Hematopoietic multipotent progenitor cell (in vitro differentiated cells): ENCODE measurements at places on chromosomes 7 and 10.

- no peak for DNase-seq
Measured at GRCh38 chr7:158495786-158496185, 91.8 kb downstream of the PTPRN2 start.

DNA sequence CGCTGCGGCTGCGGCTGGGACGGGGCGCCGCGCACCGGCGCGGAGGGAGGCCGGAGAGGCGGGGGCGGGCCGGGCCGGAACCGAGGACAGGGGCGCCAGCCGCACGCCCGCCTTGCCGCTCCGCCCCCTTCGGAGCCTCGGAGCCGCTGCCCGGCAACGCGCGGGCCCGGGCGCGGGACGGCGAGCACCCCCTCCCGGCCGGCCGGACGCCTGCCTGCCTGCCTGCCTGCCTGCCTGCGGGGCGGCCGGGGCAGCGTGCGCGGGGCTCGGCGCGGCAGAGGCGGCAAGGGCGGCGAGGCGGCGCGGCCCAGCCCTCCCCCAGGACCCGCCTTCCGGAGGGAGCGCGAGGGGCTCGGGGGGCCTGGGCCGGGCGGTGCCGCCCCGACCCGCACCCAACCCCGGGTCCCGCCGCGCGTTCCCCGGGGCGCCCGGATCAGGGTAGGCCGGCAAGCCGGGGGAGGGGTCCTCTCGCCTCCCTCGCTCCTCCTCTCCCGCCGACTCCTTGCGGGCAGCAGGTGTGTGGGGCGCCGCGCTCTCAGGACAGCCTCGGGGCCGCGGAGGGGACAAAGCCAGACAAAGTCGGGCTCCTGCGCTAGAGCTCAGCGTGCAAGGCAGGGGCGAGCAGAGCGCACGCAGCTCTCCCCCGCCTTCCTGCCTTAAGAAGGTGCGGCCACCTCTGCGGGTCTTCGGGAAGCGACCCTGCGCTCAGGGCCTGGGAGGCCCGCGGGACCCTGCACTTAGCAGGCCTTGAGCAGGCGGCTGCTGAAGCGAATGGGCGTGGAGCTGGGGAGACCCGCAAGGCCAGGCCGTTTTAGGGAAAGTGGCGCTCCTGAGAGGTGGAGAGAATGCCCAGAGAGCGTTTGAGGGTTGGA lies at the start of gene KIAA1549:
Gene KIAA1549 (minus strand): TSS at position 58 of the 872 bp plus-strand sequence. CDS start 120 bp downstream, outside the sequence.
- peak; percentile 7 for DNase-seq

- DNase-seq = no peak
Measured at GRCh38 chr7:915291-916218, 38.9 kb downstream of the ADAP1 start.

- no peak for DNase-seq
Measured at GRCh38 chr7:44057181-44057848, 8.1 kb downstream of the PGAM2 start.

DNA sequence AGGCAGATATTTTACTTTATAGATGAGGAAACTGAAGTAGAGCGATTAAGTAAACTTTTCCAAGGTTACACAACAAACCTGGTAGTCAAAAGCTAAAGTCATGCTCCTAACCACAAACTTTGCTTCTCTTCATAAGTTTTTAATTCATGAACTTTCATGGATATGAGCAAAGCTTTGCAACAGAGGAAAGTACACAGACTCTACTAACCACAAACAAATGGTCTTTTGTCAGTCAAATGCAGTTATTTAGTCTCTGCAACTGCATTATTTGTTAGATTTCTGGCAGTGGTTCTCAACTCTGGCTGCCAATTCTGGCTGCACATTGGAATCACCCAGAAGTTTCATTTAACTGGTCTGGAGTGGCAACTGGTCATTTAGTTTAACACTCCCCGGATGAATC lies 140.6 kb upstream of the TMEM168 start:
- no peak for DNase-seq

DNA sequence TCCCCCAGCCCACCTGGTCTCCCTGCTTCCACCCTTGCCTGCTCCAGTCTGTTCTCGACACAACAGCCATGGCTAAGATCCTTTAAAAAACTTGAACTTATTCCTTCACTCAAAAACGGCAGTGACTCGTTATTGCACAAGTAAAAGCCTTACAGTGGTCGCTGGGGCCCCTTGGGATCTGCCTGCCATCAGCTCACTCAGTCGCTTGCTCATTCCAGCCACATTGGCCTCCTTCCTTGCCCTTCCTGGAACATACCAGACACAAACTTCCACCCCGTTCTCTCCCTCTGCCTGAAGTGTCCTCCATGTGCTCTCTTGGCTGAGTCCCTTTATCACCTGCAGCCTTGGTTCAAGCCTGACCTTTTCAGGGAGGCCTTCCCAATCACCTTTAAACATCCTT lies 4.7 kb downstream of the CCNY start:
- DNase-seq = no peak

GRCh38 chr7:143514487-143514886 lies 36.8 kb downstream of the TAS2R41 start:
- DNase-seq = no peak

DNA sequence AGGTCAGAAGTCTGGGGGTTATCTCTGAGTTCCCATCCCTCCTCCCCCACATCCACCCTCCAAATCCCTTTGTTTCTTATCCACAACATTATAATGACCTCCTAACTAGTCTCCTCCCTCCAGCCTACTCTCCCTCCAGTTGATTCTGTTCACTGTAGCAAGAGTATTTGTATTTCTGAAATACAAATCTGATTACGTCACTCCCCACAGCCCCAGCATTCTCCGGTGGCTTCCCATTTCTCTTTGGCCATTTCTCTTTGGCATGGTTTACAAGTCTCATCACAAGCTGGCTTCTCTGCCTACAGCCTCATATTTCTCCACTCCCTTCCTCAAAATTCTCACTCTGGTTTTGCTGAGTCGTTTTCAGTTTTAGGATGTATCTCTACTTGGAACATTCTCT lies 24.6 kb upstream of the MRPS33 start:
- DNase-seq = no peak

GRCh38 chr7:156703773-156704482 lies 63.4 kb downstream of the RNF32 start:
- DNase-seq = no peak

GRCh38 chr10:89867964-89868363 lies 166.6 kb downstream of the KIF20B start:
- DNase-seq = no peak

- DNase-seq = no peak
Measured at GRCh38 chr10:12438919-12439692, 89.8 kb downstream of the CAMK1D start.

GRCh38 chr10:49172061-49172776 lies 16.0 kb downstream of the TMEM273 start:
- no peak for DNase-seq

DNA sequence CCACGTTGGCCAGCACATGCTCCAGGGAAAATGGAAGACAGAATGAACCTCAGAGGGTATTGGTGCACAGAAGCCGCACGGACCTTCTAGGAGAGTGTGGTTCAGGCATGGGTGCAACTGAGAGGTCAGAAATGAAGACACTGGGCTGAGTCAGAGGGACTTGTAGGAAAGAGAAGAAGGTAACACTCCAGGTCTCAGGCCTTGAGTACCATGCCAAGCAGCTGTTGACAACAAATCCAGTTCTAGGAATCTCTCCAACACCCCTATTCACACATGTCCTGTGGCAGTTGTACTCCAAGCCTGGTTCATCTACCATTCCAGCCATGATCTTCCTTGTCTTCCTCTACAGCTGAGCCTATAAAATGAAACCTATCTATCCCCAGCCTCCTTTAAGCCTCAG lies 251.6 kb downstream of the USP6NL start:
- no peak for DNase-seq

DNA sequence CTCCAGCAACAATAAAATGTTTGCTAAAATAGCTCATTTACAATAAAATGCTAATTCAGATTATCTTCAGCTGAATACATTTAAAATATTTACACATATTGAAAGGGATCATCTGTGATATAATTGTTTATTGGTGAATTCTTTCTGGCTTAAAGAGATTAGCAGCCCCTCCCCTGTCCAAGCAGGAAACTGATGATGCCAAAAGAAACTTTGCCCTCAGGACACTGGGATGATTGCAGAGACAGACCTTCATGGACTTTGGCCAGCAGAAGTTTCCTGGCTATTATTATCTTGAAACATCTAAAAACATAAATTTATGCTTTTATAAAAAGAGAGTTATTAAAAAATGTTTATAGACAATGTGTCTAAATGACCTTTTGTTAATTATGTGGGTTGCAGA lies 764.9 kb upstream of the MBL2 start:
- no peak for DNase-seq

GRCh38 chr7:44575054-44575453 lies 1.3 kb upstream of the DDX56 start:
- no peak for DNase-seq

GRCh38 chr7:134995239-134996096 lies 9.2 kb downstream of the AGBL3 start:
- no peak for DNase-seq

DNA sequence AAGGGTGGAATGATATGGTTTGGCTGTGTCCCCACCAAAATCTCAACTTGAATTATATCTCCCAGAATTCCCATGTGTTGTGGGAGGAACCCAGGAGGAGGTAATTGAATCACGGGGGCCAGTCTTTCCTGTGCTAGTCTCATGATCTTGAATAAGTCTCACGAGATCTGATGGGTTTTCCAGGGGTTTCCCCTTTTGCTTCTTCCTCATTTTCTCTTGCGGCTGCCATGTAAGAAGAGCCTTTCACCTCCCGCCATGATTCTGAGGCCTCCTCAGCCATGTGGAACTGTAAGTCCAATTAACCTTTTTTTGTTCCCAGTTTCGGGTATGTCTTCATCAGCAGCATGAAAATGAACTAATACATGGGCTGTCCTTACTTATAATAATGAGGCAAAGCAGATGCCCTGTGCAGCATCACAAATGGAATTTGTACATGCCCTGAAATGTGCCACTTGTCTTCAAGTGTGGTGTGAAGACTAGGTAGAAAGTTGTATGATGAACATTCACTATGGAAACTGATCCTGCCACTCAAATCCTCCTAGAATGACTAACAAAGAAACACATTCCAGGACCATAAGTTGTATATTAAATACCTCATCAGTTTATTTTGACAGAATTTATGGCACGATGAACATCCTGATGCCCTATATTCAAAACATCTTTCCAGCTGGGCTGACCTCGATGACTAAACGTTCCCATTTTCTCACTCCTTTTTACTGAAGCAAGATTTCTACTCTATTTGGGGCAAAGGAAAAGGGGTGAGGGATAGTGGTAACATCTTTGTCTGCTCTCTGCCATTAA lies 122.8 kb upstream of the CTTNBP2 start:
- no peak for DNase-seq

GRCh38 chr10:70552586-70552985 lies 50.0 kb downstream of the PRF1 start:
- DNase-seq = no peak

- DNase-seq = peak; percentile 90
Measured at GRCh38 chr7:27196287-27196767, 3.6 kb downstream of the HOXA13 start.

DNA sequence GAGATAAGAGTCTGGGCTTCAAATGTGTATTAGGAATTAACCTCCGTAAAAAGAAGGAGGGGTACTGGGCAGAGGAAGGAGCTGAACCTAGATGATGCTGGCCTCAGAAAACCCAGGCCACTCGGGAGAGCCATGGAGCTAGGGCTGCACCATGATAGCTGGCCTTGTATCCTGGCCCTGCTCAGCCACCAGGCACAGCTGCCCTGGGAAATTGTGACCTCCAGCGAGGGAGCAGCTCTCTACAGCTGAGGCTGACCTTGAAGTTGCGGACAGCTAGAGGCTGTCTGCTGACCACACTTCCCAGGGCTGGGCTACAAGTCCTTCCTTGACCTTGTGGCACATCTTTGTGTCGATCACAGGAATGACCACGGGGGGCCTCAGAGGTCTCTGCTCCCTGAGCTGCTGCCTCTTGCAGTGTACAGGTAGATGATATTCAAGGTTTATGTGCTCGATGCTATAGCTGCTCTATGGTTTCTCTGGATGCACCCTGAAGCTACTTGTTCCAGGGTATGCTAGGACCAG lies 38.3 kb upstream of the SLC35B4 start:
- no peak for DNase-seq

DNA sequence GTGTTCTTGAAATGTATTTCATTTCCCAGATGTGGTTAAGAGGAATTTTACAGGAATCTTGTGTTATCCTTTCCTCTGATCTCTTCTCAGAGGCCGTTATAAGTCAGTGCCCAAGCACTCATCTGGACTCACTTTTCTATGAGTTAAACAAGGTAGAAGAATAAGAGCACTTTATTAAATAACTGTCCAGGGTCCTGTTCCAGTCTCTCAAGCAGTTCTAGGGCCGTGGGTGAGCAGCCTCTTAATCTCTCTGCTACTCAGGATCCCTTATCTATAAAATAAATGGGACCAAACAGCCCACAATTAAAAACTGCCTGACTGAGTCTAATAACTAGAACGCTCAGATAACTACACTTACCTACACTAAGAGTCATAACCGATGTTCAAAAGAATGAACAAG lies 111.2 kb downstream of the OSBPL3 start:
- no peak for DNase-seq

- DNase-seq = peak; percentile 66
Measured at GRCh38 chr7:55641273-55641691, 69.0 kb upstream of the VOPP1 start.

DNA sequence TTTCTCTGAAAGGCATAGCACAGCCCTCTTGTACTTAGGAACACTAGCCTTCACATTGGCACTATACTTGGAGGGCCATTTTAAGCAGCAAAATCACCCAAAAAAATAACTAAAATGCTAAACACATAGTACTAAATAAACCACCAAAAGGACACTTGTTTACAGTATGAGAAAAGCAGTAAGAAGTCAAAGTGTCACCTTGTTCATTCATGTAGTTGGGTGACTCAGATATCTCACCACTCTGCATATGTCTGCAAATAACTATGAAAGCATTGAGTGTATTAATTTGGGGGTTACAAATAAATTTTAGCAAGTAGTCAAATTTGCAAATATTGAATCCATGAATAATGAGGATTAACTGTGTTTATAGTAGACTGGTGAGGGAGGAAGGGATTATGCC lies 107.6 kb downstream of the ELAPOR2 start:
- DNase-seq = no peak

DNA sequence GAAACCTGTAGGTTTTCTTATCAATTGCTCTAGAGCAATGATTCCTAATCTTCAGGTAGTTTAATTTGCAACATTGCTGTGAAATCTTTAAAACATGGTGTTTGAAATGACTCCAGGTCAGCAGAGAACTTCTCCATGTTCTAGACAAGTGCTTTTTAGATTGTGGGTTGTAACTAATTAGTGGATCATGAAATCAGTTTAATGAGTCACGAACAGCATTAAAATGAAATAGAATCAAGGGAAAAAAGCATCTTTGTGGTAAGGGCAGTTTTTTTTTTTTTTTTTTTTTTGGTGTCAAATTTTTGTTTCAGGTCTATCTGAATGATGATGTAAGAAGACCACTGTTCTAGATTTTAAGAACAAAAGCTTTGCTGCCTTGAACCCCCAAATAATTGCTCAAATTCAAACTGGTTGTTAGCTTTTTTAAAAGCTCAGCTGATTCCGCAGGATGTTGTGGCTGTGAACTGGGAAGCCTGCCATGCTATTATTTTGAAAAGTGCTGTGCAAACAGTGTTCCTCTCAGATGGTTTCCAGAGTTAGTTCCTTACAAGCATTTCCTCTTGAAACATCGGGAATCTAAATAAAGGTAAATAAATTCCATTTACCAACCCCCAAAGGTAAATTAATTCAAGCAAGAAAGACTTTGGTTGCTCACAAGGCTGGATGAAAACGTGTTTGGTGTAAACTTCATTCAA lies 13.1 kb upstream of the PDK4 start:
- no peak for DNase-seq

- no peak for DNase-seq
Measured at GRCh38 chr7:148661471-148661870, 37.2 kb upstream of the CUL1 start.

- DNase-seq = no peak
Measured at GRCh38 chr10:124004663-124005004, 88.8 kb downstream of the CHST15 start.

GRCh38 chr10:111089293-111089692 lies 12.5 kb downstream of the ADRA2A start:
- no peak for DNase-seq
